ENCODE measurements at places on chromosomes 7 and 10.

DNA sequence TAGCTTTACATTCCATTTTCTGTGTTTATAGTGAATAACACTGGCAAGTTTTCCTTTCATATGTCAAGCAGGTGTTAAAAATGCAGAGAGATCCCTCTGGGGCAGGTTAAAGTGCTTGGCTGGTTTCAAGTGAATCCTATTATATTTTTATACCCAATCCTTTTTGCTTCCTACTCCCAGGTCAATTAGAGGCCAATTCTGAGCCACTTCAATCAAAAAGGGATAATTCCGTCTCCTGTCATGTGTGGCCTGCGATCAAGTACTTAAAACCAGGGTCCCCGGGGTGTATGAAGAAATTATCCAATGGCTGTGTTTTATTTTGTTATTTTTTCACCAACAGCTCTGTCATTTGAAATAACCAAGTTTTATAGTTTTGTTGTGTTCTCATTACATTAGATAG lies 313.2 kb downstream of the PRPF18 start:
- no peak for DNase-seq

GRCh38 chr7:85806321-85806720 lies 619.5 kb upstream of the SEMA3D start:
- DNase-seq: no peak

DNA sequence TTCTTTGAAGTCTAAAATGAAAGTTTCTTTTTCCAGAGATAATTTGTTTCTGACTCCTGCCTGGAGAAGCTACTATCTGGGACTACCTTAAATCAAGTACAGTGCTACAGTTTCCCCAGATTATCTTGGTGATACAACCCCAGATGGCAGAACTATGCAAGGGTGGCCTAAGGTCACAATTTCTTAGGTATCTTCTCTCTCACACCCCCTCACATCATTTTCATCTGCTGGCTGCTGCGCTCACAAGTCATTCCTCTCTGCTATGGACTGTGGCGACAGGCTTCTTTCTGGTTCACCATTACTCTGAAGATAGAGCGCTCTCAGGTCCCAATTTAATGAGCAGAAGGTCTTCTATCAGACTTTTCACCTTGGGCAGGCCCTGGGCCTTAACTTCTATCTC lies 9.1 kb upstream of the PRPS1L1 start:
- no peak for DNase-seq

- no peak for DNase-seq
Measured at GRCh38 chr7:150631866-150632864, at the start of gene GIMAP6. Gene GIMAP6, minus strand, starts transcription at chr7:150632385. Its CDS starts 2,243 bp downstream, at chr7:150630142.

DNA sequence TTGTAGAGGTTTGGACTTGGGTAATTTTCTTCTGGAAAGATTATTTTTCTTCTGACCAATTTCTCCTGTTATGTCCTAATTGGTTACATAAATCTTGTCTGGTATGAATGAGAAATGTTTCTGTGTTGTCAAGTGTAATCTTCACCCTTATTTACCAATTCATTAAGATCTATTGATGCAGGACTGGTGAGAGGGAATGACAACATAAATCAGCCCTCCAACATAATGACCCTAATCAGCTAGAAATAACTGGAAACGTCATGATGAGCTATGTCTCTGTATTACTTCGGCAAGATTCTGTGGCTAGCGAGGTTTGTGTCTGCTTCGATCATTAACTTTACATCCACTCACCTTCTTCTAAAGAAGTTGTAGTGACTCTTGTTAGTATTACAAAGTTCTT lies 3.5 kb downstream of the FOXP2 start:
- no peak for DNase-seq

- no peak for DNase-seq
Measured at GRCh38 chr7:122556873-122557542, 141.9 kb downstream of the RNF133 start.

- no peak for DNase-seq
Measured at GRCh38 chr10:113142601-113143362, 192.7 kb downstream of the TCF7L2 start.

GRCh38 chr7:131090886-131091692 lies 236.6 kb upstream of the MKLN1 start:
- no peak for DNase-seq

DNA sequence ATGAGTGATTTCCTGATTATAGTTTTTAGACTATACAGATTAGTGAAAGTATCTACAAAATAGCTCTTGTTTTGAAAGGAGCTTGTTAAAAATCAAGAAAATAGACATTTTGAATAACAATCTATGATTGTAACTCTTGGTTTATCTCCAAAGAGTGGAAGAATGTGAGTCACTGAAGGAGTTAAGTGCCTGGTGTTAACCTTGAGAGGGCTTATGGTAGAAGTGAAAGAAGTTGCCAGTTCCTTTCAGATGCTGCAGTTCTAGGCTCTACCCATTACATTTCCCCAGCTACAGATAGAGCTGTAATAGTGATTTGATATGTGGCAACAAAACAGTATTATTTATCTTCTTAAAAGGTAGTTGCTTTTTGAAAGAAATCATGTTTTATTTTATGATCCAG lies 12.7 kb downstream of the NRBF2 start:
- no peak for DNase-seq

GRCh38 chr7:157972914-157973313 lies 614.7 kb downstream of the PTPRN2 start:
- DNase-seq: no peak

DNA sequence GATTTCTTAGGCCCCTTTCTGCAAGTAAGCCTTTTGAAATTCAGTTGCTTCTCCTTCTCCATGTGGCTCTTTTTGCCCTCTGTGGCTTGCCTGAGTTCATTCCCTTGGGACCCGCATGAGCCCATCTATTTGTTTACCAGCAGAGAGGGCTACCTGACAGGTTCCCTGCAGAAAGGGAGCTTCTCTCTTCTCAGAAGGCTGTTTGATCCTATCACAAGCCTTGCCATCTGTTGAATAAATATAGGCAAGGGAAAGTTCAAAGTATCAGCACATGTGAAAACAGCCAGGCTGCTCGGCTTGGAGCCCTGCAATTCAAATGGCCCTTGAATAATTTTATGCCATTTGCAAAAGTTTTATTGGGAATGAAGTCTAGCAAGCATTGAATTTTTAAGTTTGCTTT lies 720.2 kb upstream of the FZD8 start:
- DNase-seq: no peak

GRCh38 chr7:102320601-102321350 lies 34.1 kb downstream of the SH2B2 start:
- DNase-seq: no peak

GRCh38 chr10:96863922-96864543 lies 31.9 kb downstream of the LCOR start:
- DNase-seq: no peak

- no peak for DNase-seq
Measured at GRCh38 chr7:101736084-101736483, 81.3 kb upstream of the CUX1 start.

DNA sequence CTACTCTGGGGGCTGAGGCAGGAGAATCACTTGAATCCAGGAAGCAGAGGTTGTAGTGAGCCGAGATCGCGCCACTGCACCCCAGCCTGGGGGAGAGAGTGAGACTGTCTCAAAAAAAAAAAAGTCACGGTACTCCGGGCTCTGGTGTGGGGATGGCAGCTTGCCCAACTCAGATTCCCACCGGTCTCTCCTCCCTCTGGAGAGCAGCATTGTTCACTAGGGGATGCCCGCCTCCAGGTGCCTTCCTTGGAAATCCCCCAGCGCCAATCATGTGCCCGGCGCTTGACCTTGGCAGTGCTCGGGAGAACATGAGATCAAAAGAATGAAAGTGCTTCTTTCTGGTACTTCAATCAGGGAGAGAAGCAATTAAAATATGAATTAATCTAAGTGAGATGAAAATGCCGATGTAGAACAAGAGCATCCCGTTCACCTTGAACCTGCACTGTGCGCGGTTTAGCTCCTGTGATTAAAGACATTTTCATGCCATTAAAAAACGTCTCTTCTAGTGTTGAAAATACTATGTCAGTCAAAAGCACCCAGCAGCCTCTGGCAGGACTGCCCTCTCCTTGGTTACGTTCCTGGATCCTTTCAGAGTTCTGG lies 1127.3 kb upstream of the AUTS2 start:
- no peak for DNase-seq

DNA sequence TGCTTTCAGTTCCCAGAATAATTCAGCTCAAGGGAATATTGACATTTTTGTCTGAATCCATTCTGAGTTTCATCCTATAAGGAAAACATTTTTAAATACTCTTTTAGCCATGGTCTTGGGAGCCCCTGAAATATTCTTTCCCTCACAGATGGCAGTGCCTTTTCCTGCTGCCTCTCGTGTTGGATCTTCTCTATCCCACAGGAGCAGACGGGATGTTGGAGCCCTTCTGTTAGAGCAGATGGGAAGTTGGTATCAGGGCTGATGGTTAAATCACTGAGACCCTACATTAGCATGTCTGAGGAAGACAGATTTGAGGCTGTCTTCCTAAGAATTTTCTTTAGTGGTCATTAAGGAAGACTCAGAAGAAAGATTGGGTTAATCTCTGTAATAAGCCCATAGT lies 737.8 kb downstream of the LRMDA start:
- no peak for DNase-seq

DNA sequence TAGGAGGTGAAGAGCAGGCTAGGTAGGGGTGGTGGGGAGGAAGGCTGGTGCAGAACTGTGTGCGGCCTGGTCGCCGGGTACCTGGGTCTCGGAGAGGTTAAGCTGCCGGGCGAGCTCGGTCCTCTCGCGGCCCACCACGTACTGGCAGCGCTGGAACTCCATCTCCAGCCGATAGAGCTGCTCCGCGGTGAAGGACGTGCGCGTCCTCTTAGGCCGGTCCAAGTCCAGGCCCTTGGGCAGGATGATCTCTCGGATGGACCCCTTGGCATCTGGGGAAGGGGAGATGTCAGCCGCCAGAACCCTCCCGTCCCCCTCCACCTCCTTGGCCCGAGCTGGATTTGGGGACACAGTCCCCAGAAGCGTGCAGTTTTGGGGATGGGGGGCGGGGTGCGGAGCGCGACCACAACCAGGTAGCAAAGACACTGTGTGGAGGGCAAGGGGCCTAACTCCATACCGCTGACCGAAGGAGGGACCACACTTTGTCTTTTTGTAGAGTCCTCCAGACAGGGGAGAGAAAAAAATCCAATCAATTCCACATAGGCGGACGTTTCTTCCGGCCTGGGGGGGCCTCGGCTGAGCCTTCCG lies 1.6 kb downstream of the VAX1 start:
- no peak for DNase-seq

- no peak for DNase-seq
Measured at GRCh38 chr10:15858861-15859281, 1.4 kb downstream of the MINDY3 start.

- no peak for DNase-seq
Measured at GRCh38 chr7:20834656-20835055, 48.0 kb upstream of the SP8 start.

GRCh38 chr10:22550732-22551131 lies 163.6 kb downstream of the PIP4K2A start:
- no peak for DNase-seq

DNA sequence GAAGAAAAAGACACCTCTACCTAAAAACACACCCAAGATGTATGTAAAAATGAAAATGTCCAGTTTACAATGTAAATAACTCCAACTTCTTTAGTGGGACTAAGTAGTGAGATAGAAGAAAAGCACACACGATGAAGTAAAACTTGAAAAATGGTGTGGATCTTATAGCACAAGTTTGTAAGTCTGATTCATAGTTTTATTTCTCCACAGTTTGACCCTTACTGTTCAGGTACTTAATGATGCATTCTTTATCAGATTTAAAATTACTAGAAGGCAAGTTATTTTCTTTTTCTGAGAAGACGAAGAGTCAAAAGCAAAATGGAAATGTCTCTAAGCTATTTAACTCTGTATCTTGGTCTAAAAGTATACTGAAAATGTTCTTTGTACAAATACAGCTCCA lies 6.1 kb downstream of the NAMPT start:
- no peak for DNase-seq

DNA sequence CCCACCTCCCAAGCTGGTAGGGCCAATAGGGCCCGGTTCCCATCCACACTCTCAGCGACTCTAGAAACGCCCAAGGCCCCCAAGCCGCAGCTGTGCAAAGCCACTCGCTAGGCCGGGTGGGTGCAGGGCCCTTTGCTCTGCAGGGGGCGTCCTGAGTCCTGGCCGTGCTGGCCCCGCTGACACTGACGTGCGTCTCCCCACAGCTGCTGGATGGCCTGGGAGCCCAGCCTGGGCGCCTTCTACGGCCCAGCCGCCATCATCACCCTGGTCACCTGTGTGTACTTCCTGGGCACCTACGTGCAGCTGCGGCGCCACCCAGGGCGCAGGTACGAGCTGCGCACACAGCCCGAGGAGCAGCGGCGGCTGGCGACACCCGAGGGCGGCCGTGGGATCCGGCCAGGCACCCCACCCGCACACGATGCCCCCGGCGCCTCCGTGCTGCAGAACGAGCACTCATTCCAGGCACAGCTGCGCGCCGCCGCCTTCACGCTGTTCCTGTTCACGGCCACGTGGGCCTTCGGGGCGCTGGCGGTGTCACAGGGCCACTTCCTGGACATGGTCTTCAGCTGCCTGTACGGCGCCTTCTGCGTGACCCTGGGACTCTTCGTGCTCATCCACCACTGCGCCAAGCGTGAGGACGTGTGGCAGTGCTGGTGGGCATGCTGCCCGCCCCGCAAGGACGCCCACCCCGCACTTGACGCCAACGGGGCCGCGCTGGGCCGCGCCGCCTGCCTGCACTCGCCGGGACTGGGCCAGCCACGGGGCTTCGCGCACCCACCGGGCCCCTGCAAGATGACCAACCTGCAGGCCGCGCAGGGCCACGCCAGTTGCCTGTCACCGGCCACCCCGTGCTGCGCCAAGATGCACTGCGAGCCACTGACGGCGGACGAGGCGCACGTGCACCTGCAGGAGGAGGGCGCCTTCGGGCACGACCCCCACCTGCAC lies 31.6 kb upstream of the KNDC1 start:
- no peak for DNase-seq

- no peak for DNase-seq
Measured at GRCh38 chr10:51656503-51656902, 42.9 kb downstream of the CSTF2T start.

DNA sequence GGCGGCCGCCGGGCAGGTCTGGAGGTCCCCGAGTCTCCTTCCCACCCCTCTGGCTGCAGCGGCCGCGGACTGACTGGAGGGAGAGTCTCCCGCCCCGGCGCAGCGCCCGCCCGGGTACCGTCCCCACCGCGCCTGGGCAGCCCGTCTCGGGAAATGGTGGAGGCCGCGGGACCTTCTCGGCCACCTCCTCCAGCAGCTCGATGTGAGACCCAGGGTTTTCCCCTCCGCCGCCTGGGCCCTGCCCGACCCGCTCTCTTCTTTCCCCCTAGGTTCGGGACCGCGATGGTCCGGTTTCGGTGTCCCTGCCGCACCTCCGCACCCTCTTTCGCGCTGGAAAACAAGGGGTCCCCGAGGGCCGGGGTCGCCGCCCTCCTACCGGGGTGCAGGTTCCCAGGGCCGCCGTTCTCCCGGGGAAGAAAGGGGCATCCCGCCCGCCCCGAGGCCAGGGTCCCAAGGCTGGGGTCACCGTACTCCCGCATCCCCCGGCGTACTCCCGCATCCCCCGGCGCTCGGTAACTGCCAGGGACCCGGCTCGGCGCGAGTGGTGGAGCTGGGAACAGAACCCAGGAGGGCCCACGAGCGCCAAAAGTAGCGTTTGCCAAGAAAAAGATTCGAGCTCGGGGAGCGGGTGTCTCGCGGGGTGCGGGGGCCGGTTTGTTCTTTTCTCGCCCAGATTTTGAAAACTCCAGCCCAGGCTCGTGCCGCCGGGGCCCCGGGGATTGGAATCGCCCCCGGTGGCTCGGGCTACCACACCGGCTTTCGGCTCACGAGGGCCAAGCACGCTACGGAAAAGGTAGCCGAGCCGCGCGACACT lies 3.4 kb downstream of the TNRC18 start:
- no peak for DNase-seq

GRCh38 chr10:12703813-12704212 lies 297.7 kb downstream of the CCDC3 start:
- DNase-seq: no peak

All from NCI-H2107 (cell line).